ENCODE measurements at places on chromosomes 16 and 17.

GRCh38 chr16:11792410-11793241 lies 4.4 kb downstream of the ZC3H7A start:
- DNase-seq = no peak

- peak; percentile 95 for DNase-seq
Measured at GRCh38 chr16:81616321-81617020, 162.6 kb upstream of the PLCG2 start.

DNA sequence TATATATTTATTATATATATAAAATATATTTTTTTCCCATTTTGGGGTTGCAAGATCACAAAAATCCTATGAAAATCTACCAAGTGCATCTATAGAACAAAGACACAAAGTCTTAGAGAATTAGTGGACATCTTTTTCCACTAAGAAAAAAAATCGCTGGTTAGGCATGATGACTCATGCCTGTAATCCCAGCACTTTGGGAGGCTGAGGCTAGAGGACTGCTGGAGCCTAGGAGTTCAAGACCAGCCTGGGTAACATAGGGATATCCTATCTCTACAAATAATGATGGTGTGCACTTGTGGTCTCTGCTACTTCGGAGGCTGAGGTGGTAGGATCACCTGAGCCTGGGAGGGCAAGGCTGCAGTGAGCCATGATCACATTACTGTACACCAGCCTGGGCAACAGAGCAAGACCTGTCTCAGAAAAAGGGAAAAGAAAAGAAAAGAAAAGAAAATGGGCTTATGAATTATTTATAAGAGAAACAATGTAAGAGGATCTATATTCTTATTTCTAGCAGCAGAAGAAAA lies 185.1 kb upstream of the PSMD7 start:
- DNase-seq = no peak

- no peak for DNase-seq
Measured at GRCh38 chr17:35757243-35757642, 3.4 kb upstream of the C17orf50 start.

DNA sequence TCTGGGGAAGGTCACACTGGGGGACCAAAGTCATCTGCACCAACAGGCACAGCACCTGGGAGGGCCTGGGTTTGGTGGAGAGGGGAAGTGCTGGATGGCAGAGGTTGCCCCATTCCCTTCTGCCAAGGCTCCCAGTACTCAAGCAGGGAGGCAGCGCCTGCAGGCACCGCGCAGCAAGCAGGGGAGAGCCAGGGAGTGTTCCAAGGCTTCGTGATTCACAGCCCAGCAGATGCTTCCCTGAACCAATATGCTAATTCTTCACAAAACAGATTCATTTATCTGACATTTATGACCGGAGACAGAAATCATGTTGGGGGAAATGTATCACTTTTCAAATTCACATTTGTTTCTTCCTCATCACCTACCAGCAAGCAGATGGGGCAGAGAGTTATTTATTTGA lies 13.4 kb upstream of the CDH5 start:
- DNase-seq = peak; percentile 55

DNA sequence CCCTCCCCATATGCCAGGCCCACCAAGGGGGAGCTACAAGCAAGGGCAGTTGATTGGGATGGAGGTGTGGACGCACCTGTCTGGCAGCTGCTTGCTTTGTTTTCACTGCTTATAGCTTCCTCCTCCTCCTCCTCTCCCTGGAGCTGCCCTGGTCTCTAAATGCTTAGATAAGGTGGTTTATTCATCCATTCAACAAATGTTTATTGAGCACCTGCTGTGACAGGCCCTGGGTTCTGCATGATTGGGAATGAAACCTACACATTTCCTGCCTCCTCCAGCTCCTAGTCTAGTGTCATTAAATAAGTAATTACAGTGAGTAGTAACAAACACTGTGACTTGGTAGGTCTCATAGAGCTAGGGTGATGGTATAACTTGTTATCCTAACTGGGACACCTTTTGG lies 17.4 kb upstream of the MAP3K14 start:
- no peak for DNase-seq

DNA sequence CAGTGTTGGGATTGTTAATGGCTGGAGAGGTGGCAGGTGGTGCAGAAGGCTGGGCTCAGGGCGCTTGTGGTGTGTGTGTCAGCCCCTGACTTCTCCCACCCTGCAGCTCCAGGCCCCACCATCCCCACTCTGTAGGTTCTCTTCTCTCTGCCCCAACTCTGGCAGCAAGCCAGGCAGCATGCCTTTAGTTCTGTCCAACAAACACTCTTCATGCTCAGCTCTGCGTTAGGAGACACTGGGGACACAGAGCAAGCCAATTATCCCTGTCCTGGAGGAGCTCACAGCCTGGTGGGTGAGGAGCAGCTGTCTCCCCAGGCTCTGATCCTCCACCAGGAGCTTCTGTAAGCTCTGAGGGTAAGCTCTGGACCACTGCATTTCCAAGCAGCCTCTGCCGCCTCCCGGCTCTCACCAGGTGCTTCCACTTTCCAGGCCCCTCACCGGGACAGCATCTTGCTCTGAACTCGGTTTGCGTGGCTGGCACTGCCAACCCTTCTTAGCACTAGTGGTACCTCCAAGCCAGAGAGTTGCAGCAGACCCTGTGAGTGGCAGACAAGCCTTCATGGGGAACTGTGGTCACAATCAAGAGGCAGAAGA lies 34.3 kb upstream of the WSCD1 start:
- peak; percentile 47 for DNase-seq

GRCh38 chr17:77478899-77479298 lies 338.1 kb downstream of the SEC14L1 start:
- no peak for DNase-seq

- DNase-seq = peak; percentile 85
Measured at GRCh38 chr17:48610282-48611211, at the start of gene HOXB7. HOXB7 (minus strand) TSS chr17:48611017; CDS start chr17:48610918, 99 bp downstream.

DNA sequence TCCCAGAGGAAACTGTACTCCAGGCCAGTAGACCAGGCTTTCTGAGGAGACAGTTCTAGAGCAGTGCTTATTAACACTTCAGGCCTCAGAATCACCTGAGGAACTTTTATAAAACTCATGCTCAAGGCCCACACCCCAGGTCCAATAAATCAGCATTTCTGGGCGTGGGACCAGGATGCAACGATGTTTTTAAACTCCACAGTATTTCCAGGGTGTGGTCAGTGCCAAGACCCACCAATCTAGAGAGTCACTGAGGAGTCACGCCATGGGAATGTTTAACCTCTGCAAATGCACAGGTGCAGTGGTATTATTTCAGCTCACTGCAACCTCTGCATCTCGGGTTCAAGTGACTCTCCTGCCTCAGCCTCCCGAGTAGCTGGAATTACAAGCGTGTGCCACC lies 3.9 kb upstream of the TRPV1 start:
- no peak for DNase-seq

GRCh38 chr17:38922538-38923297 lies 2.7 kb upstream of the LASP1NB start:
- DNase-seq = peak; percentile 68

DNA sequence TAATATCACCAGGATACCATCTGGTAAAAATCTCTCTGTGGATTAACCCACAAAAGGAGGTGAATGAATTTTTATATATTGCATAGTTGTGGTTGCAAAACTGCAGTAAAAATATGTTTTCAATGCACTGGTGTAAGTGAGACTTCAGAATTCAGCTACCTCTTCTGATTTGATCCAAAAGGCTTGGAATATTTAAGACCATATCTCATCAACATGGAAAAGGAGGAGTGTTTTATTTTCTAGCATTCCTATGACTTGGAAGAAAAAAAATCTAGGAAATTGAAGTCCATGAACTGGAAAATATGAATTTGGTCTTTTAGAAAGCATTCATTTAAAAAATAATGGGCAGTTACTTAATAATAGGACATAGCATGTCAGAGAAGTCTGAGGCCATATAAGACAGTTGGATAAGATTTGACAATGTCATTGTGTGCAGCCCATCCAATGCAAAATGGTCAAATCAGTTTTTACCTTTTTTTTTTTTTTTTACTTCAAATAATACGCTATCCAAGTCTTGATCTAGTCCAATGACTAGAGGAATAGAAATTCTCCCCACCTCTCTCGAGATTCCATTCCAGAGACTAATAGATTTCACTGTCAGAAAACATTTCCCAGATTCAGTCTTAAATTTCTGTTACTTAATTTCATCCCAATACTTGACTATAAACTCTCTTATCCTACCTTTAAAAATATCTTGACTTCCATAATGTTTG lies 364.9 kb upstream of the PMFBP1 start:
- no peak for DNase-seq

DNA sequence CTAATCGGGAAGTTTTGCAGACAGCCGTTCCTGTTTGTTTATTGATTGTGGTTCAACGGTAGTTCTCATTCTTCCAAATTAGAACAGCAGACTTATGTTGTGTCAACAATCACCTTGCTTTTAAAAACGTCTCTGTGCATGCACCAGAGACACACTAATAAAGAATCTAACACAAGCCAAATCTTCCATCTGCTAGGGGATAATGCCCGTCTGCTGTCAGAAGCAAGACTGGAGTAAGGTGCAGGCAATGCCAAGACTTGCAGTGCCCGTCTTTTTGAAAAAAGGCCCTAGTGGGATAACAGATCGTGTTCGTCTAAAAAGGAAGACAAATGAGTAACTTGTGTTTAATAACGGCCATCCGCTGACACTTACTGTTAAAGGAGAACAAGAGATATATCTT lies 158.4 kb downstream of the KCNJ2 start:
- no peak for DNase-seq

DNA sequence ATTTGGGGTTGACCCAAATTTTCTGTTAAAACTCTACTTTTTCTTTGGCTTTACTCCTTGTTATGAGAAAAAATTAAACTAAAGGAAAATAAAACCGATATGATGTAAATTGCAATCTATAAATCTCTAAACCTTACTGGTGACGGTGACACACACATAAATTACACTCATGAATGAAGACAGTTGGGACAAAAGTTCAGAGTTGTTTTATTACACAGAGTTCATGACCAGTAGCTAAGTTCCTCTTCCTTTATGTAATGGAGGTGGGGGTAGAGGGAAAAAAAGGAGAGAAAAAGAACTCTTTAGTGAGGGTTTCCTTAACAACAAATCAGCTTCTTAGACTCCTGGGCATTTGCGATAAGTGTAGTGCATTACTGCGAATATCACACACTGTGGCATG lies 220.7 kb downstream of the KCNJ2 start:
- no peak for DNase-seq

- DNase-seq = no peak
Measured at GRCh38 chr16:78768226-78768625, 668.8 kb downstream of the WWOX start.

- DNase-seq = no peak
Measured at GRCh38 chr17:34356194-34356593, at the start of gene CCL13. CCL13 (plus strand) TSS chr17:34356480; CDS start chr17:34356527, 47 bp downstream.

DNA sequence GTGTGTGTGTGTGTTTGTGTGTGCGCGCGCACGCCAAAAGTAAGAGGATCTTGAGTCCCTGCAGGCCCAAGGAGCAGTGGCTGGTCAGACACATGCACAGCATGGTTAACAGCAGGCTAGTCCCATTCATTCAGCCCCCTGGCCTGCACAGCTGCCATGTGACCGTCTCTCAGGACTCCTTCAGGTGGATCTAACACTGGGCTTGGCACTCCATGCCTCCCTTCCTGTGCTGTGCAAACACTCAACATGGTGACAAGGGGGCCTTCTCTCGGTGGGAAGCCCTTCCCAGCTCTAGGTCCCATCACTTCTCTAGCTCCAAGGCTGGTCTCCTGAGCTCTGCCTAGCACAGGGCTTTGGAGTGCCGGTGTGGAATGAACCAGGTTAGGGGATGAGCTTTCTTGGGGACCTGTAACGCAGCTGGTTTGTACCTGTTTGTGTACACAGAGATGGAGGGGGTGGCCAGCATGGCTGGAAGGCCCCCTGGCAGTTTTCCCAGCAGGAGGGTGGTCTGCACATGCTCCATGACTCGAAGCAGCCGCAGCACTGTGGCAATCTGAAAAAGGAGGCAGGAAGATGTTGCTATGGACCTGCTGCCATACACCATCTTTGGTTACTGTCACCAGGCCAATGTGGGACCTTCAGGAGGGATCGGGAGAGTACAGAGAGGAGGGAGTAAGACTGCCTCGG lies 69.4 kb upstream of the GCSH start:
- DNase-seq = no peak

GRCh38 chr17:36849871-36850348 lies 87.4 kb upstream of the LHX1 start:
- DNase-seq = no peak
